ENCODE measurements at places on chromosomes 1 and 21.

GRCh38 chr1:160101037-160101716, 2.8 kb upstream of the IGSF8 start:
- peak; percentile 77 for DNase-seq

GRCh38 chr1:1291023-1291528, 10.8 kb downstream of the SCNN1D start:
- no peak for DNase-seq

DNA sequence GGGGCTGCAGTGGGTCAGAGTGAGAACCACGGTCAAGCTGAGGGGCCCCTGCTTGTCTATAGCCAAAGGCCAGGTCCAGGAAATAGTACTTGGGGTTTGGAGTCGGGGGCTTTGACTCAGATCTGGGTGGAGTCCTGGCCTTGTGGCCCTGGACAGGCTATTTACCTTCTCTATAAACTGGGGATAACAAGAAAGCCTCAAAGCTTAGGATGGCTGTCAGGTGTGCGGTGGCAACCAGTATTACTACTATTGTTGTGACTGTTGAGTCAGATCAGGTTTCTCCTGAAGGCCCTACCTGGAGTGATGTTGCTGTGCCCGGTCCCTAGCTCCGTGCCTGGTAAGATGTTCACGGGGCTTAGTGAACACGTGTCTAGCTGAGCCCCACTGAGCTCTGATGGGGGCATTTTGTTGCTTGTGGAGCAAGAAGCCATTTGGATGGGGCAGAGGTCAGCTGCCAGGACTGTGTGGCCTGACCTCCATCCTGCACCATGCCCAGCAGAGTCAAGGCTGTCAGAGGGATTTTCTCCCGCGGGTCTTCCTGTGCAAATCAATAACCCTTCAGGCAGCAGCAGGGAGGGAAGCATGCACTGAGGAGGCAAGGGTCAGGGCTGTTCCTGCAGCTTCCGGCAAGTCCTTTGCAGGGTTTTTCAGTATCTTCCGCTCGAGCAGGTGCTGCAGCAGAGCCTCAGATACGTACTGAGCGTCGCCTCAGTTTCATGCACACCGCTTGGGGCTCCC, 170.3 kb downstream of the CAMTA1 start:
- no peak for DNase-seq

GRCh38 chr21:33870768-33871167, 44.8 kb downstream of the ATP5PO start:
- no peak for DNase-seq

- DNase-seq = peak; percentile 94
Measured at GRCh38 chr1:179310721-179311120, 17.1 kb downstream of the SOAT1 start.

DNA sequence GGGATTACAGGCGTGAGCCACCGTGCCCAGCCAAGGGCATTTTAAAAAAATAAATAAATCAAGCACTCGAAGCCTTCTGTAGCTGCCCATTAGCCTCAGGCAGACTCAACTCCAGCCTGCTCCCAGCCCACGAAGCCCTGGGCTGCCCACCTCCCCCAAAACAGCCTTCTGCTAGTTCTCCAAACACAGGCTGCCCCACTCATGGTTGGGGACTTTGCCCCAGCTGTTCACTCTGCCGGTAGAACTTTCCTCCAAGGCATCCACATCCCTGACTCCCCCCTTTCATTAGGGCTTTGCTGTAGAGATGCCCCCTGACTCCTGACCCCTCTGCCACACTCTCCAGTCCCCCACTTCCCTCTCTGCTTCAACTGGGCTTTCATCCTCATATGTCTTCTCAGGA, 29.7 kb upstream of the LAPTM5 start:
- DNase-seq = no peak

- no peak for DNase-seq
Measured at GRCh38 chr1:95364546-95364945, 130.5 kb downstream of the RWDD3 start.

- DNase-seq = no peak
Measured at GRCh38 chr1:10723317-10723716, 73.1 kb downstream of the CASZ1 start.

- no peak for DNase-seq
Measured at GRCh38 chr21:41446586-41446985, 20.5 kb downstream of the MX1 start.

GRCh38 chr1:224594360-224594759, 21.8 kb upstream of the CNIH3 start:
- no peak for DNase-seq

DNA sequence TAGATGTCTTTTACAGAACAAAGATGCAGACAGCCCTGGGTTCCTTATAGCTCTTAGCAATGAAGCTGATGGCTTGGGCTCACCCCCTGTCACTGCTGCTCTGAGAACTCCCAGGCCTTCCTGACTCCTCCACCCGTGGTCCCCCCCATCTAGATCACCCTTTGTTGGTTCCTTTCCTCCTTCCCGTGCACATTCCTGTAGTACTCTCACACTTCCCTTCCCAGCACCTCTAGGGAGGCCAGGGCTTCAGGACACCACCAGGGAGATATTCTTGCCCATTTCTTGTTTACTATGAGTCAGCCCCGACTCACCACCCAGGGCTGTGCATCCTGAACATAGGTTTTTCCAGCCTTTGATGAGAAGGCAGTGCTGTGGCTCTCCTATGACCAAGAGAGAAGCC, 14.4 kb upstream of the NOS1AP start:
- peak; percentile 71 for DNase-seq

- no peak for DNase-seq
Measured at GRCh38 chr1:218166268-218166945, 118.7 kb upstream of the RRP15 start.

- no peak for DNase-seq
Measured at GRCh38 chr1:232353001-232353400, 276.9 kb downstream of the SIPA1L2 start.

DNA sequence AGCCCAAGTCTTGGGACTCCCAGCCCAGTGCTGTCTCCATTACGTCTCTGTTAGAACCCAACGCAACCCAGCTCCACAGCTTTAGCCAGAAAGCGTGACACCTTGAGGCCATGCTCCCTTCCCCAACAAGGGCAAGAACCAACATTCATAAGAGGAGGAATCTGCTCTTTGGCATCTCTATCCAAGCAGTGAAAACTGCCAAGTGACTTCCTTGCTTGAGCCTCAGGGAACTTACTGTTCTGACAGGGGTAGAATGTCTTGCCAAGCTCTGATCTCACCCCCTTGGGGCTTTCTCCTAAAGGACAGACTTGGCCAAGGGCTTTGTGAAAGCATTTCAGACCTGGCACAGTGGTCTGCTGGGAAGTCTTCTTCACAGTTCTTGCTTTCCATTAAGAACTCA, 56.6 kb downstream of the SYT6 start:
- no peak for DNase-seq

GRCh38 chr1:94579876-94580294, 38.3 kb upstream of the F3 start:
- no peak for DNase-seq

- no peak for DNase-seq
Measured at GRCh38 chr1:187959062-187959461, 1130.3 kb downstream of the PLA2G4A start.

GRCh38 chr1:156480411-156481192, 20.0 kb downstream of the MEF2D start:
- DNase-seq = no peak

DNA sequence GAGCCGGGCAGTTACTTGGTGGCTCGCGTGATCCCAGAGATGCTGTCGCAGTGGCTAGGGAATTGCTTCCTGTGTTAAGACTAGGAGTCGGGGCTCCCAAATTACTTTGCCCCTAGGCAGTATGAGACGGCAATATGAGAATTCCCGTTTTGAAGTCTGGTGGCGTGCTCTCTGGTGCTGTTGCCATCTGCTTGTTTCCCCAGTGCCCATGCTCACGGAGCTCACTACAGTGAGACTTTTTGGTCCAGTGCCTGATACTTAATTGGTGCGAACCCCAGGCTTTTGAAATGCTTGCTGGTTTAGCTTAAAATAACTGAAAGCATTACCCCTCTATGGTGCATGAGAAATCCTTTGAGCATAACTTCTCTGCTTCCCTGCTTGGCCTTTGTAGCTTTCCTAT, 22.3 kb downstream of the AGT start:
- no peak for DNase-seq

DNA sequence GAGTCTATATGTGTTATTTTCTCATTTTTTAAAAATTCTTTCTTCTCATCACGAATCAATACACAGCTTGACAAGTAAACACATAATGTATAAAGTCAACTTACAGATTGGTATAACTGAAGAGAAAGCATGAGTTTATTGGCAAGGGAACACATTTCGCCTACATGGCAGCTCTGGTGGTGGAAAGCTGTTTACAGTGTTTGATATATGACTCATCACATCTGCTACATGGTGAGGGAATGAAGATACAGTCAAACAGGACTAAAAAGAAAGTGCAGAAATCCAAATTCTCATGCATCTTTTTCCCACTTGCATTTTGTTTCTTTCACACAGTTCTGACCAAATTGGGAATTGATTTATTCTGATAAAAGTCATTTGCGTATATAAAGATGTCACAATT, 122.2 kb upstream of the ADGRL4 start:
- DNase-seq = peak; percentile 8

GRCh38 chr1:115326419-115326818, 11.6 kb downstream of the NGF start:
- DNase-seq = no peak

DNA sequence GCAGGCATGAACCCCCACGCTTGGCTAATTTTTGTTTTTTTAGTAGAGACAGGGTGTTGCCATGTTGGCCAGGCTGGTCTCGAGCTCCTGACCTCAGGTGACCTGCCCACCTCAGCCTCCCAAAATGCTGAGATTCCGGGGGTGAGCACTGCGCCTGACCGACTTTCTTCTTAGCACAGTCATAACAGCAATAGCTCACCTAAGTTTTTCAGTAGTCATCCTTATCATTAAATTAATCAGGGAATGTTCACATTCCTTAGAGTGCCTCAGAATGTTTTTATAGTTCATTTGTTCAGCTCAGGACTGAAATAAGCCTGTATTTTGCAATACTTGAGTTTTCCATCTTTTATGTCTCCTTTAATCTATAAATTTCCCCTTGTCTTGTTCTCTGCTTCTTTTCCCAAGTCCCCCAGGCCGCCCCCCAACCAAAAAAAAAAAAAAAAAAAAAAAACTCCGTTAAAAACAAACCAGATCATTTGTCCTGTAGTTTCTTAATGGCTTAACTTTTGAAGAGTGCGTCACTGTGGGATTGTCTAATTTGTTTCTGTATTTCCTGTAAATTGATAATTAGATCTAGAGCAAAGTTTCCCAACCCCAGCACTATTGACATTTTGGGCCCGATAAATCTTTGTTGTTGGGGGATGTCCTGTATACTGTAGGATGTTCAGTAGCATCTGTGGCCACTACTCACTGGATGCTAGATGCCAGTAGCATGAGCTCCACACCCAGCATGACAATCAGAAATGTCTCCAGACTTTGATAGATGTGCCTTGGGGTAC, 120.7 kb downstream of the ITSN1 start:
- no peak for DNase-seq

- no peak for DNase-seq
Measured at GRCh38 chr1:86938855-86939254, 24.4 kb downstream of the HS2ST1 start.

DNA sequence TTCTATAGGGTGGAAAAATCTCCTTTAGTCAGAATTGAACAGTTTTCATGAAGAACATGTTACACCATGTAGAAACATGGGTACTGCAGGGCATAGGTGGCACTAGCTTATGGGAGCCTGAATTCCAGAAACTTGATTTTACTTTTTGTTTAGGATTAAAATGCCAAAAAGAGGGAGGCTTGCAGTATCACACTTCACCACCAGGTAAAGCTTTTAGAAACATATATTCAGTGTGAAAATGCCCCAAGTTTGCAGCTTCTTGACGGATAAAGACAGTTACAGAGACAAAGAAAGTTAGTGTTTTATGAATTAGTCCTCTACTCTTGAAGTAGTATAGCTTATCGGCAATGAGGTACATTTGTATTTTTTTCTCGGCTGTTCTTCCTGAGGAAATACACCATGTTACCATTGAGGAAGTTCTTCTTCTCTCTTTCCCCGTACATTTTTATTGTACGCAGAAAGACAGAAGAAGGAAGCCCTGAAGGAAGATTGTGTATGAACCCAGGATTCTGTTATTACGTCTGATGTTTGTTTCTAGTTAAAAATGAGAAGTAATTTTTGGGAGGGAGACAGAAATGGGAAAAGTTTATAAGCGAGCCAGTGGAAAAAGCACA, 66.1 kb downstream of the PBX1 start:
- DNase-seq = no peak

GRCh38 chr1:163231385-163231784, 28.7 kb upstream of the RGS5 start:
- no peak for DNase-seq

DNA sequence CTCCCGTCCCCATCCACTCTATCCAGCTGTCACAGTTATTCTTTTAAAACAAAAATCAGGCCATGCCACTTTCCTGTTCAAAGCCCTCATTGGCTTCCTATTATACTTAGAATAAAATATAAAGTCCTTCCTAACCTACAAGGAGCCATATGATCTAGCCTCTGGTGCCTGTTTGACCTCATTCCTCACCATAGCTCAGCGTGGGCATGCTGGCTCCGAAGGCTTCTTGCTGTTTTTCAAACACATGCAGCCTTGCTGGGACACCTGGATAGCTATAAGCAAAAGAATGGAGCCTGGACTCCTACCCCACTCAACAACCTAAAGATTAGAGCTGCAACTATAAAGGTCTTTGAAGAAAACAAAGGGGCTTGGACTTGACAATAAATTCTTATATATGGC, 23.7 kb downstream of the DHCR24 start:
- no peak for DNase-seq

DNA sequence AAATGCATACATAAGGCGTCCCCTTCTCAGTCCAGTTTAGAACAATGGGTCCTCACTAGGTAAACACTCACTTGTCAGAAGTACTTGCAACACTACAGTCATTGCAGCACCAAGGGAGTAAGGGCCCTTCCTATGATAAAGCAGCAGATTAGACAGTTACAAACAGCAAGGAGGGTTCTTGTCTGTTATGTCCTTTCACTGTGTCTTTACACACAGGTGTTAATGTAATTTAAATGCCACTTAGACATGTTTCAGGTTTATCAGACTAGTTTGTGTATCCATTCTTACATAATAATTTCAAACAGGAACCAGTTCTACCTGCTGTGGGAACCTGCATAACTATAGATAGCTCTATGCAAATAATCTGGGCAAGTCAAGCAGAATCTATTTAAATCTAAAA, 105.6 kb upstream of the USH2A start:
- no peak for DNase-seq

Data from RKO (cell line).